Stimulated activated CD8-positive, alpha-beta memory T cell treated with anti-CD3 and anti-CD28 coated beads, Interleukin-7, amount 100 ng/mL, for 4 hours (primary cell): ENCODE measurements at places on chromosomes 1 and 21.
A peak's percentile ranks its signal among the peaks of the same experiment; 100 is the strongest.

DNA sequence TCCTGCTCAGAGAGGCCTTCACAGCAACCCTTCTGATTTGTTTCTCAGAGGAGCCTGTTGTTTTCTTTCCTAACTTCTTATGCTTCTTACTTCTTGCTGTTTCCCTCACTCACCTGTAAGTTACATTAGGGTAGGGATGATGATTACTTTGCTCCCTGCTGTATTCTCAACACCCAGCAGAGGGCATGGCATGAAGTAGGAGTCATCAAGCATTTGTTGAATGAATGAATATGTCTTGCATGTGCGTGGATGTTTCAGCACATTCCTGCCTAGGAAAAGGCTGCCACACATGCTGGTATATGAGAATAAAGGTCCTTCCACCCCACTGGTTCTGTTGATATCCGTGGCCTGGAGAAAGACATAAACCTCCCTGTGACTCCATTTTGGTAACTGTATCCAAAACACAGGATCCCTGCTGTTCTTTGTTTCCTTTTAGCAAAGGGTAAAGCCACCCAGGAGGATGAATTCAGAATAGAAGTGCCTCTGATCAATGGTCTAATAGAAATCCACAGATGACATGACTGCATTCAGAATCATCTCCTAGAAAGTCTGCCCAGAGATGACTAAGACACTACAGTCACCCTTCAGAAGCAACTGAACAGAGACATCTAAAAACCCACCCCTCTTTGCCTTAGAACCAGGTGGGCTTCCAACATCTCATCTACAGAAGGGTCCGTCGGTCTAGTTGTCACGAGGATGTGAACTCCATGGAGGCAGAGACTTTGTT is 168.8 kb downstream of the ZSCAN20 start:
- no peak for DNase-seq

- no peak for DNase-seq
Observed at GRCh38 chr1:23456226-23456625, 27.8 kb downstream of the ASAP3 start.

DNA sequence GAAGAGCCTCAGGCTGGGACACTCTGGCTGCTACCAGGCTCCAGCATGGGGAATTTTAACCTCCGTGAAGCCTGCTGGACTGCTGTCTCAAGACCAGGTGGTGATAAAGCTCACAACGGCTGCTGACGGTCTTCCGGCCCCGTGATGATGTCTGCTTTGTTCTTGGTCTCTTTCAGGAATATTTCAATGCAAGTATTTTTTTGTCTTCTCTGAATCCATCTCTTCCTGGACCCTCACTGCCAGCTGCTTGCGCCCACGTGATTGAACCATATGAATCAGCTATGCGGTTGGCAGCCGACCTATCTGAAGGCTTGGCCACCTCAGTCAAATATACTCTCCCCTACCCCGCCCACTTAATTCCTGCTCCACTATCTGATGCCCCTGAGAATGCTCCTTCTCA is 14.6 kb upstream of the SLC6A17 start:
- no peak for DNase-seq

- DNase-seq = peak; percentile 91
Observed at GRCh38 chr1:168178638-168179437, at the start of gene TIPRL. TIPRL (plus strand) TSS chr1:168178962; CDS start chr1:168179078, 116 bp downstream.

GRCh38 chr1:43235451-43236121 is 34.2 kb upstream of the TMEM125 start:
- no peak for DNase-seq

GRCh38 chr1:116900471-116901365 is 9.0 kb upstream of the PTGFRN start:
- no peak for DNase-seq

DNA sequence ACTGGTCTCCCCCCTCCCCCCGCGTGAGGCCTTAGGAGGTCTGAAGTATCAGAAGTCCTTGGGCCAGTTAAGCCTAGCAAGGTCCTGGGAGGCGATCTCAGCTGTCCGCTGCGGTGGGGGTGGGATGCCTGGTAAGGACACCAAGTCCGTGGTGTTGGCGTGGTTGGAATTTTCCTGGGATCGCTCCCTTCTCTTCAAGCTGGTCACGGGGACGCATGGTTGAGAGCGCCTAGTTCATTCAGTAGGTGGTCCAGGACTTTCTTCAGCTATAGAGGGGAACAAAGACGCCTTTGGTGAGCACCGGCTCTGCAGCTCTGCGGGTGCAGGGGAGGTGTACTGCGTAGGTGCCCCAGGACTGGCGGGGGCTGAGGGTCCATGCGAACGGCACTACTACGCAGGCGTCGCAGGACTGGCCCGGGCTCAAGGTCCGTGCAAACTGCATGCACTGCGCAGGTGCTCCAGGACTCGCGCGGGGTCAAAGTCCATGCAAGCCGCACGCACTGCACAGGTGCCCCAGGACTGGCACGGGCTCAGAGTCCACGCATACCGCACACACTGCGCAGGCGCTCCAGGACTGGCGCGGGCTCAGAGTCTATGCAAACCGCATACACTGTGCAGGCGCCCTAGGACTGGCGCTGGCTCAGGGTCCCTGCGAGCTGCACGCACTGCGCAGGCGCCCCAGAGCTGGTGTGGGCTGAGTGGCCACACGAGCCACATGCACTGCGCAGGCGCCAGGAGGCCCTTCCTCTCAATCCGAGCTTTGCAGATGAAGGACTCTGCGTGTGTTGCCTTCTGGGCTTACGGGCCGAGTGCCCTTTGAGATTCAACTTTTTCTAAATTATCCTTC is 36.6 kb upstream of the HMGN1 start:
- DNase-seq = peak; percentile 29

DNA sequence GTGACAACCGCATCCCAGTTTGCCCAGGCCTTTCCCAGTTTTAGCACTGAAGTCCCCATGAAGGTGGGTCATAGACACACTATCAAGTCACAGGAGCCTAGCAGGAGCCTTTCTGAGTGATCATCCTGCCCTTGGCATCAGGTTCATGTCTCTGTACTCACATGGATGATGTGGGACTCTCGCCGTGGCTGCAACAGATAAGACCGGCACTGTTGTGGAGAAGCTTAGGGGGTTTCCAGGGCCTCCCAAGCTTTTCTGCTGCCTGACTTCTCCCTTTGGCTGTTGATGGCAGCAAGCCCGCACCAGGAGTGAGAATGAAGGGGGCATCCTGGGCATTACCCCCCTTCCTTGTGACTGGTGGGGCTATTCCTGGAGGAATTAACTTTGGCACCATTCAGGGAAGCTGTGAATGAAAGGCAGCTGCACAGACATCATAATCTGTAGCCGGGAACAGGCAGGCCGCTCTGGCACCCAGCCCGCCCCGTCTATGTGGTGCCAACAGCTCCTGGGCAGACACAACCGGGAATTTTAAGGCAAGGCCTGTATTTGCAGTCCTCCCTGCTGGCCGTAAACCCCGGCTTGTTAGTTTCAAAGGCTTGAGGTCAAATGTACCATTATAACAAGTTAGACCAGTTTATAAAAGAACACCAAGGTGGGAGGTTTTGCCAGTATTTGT is 148.6 kb downstream of the HUNK start:
- no peak for DNase-seq

- DNase-seq = no peak
Observed at GRCh38 chr1:6121021-6121421, 59.1 kb downstream of the CHD5 start.
